ENCODE measurements at places on chromosomes 3 and 15.

DNA sequence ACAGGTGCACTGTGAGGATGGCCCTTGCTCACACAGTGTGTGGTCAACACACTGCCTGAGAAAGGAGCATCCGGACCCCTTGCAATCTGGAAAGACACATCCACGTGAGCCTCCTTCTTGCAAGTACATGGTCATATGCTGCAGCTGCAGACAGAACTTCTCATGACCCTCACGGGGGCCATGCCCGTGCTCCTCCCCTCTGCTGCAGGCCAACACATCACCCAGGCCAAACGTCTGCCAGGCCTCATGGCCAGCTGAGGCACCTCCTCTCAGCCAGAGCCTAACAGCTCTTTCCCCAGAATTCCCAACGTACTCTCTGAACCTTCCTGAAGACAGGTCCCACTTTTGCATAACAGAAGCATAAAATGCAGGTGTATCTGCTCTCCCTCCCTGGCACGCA, 25.3 kb downstream of the SLC41A3 start:
- no peak for DNase-seq

- DNase-seq: no peak
Measured at GRCh38 chr3:19775765-19776164, 158.3 kb downstream of the EFHB start.

GRCh38 chr15:69857250-69857649, 240.5 kb downstream of the TLE3 start:
- DNase-seq: no peak

- peak; percentile 39 for DNase-seq
Measured at GRCh38 chr3:129439226-129439816, 427 bp downstream of the MBD4 start.

DNA sequence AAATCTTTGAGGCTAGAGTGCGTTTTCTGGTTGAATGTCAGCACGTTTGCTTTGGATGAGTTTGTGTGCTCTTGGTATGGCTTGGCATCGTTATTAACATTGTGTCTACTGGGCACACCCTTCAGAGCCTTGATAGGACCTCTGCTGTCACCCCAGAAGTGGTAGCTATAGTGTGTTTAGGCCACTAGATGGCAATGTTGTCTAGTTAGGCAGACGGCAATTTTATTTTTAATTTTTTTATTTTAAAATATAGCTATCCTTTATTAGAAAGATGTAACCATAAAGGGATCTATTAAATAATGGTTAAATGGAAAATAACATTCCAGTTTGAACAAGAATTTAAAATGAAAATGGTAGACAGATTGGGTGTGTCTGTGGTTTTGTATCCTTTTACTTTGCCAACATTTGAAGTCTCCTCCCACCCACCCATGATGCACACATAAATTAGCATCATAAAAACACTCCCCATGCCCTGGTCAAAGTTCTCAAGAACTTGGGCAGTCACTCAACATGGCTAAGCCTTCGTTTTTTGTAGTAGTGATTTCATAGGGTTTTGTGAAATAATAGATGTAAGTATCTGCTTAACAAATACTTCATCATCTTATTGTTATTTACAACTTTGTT, 200.7 kb downstream of the KCNH8 start:
- no peak for DNase-seq

GRCh38 chr3:128149650-128150049, 3.6 kb upstream of the EEFSEC start:
- no peak for DNase-seq

DNA sequence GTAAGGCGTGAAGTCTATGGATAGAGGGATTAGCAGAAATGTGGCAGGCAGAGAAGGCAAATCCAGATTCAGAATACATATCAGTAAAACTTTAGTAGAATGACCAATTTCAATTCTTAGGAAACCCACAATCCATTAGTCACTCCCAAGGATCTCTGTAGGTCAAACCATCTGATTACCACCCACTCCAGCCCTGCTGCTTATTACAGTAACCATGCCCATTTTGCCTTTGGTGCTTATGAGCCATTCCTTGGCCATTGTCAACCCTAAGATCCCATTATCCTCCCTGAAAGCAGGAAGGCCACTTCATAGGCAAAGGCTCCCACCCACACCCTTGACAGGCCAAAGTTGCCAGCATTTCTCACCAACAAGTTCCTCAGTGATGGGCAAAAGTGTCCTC, 5.1 kb upstream of the KLHL40 start:
- no peak for DNase-seq

GRCh38 chr3:113498221-113499005, 16.5 kb downstream of the SPICE1 start:
- no peak for DNase-seq

GRCh38 chr3:170410428-170411029, 8.1 kb upstream of the CLDN11 start:
- DNase-seq: no peak

DNA sequence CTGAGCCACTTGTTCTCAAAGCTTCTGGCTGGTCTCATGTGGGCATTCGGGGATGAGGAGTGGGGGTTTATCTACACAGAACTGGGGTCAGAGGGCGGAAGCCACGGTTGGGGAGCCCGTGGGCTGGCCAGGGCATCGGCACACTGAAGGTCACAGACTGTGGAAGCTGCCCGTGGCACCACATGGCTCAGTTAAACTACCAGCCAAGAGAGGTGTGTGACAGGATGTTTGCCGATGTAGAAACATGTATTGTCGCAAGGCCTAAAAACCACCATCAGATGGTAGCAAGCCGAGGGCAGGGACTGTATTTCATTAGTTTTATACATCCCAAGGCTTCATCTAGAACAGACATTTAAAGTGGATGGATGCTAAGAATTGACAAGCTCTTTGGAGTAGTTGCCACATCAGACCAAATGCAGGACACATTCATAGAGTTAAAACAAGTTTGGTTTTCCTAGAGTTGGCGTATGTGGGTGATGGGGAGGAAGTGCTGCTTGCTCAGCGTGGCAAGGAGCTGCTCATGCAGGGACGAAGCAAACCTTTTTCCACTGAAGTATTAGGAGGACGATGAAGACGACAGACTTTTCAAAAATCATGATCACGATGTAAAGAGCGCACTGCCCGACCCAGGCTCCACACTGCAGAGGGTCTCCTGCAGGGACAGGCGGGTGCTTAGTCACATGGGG, 9.6 kb upstream of the MUSTN1 start:
- DNase-seq: no peak

- no peak for DNase-seq
Measured at GRCh38 chr3:95654570-95655362, 1159.6 kb upstream of the EPHA6 start.

GRCh38 chr15:64182859-64183370, 20.1 kb upstream of the PPIB start:
- no peak for DNase-seq

GRCh38 chr15:66962522-66962921, 102.9 kb upstream of the SMAD3 start:
- no peak for DNase-seq

- no peak for DNase-seq
Measured at GRCh38 chr3:22117751-22118346, 366.8 kb upstream of the ZNF385D start.

- DNase-seq: no peak
Measured at GRCh38 chr3:160921020-160921635, 165.1 kb downstream of the PPM1L start.

DNA sequence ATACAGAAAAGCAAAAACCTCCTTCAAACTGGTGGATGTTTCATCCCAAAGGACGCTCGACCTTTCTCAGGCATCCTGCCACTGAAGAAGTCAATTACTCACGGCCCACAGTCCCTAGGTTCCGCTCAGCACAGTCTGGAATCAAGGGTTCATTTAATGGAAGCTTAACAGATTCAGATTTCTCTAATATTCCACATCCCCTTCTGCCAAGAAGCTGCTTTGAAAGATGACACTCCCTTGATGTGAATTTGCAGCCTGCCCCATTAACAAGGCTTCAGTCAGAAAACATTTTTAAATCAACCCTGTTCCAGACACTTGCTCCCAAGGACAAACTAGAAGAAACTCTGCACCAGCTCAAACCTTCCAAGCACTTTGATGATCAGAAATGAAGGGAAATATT, 81.2 kb downstream of the LIPC start:
- DNase-seq: no peak

DNA sequence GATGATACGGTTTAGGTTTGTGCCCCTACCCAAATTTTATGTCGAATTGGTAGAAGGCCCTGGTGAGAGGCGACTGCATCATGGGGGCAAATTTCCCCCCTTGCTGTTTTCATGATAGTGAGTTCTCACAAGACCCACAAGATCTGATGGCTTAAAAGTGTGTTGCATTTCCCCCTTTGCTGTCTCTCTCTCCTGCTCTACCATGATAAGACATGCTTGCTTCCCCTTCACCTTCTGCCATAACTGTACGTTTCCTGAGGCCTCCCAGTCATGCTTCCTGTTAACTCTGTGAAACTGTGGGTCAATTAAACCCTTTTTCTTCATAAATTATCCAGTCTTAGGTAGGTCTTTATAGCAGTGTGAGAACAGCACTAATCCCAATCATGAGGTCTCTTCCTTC, 381.2 kb downstream of the RSL24D1 start:
- no peak for DNase-seq

Data from effector CD8-positive, alpha-beta T cell (primary cell).